ENCODE measurements at places on chromosomes 5 and 9. TPM values are rescaled to one million over a fixed set of nuclear protein-coding genes. Genes with fewer than 3 reads are reported as not detected.

ALAD gene
- 24.0 TPM for total RNA-seq

MELK gene
- 23.6 TPM for total RNA-seq

CAVIN4 gene
- 4.6 TPM for total RNA-seq

PCSK5 gene
- 2.5 TPM for total RNA-seq

Measured in bladder microvascular endothelial cell (primary cell).